Naive thymus-derived CD4-positive, alpha-beta T cell (primary cell): ENCODE measurements at places on chromosomes 2 and 18. TPM values are rescaled to one million over a fixed set of nuclear protein-coding genes. Genes with fewer than 3 reads are reported as not detected.

- DNase-seq: no peak
These were observed 11.9 kb upstream of the ACTR3 start for GRCh38 chr2:113877711-113878598.

- DNase-seq: no peak
These were observed 65.1 kb upstream of the AFF3 start for GRCh38 chr2:100207411-100207885.

The GPR55 gene
- 2.5 TPM for total RNA-seq

The TIMM21 gene
- 9.7 TPM for total RNA-seq

The KCNJ3 gene
- not detected for total RNA-seq
